ENCODE measurements at places on chromosomes 5 and 9.

DNA sequence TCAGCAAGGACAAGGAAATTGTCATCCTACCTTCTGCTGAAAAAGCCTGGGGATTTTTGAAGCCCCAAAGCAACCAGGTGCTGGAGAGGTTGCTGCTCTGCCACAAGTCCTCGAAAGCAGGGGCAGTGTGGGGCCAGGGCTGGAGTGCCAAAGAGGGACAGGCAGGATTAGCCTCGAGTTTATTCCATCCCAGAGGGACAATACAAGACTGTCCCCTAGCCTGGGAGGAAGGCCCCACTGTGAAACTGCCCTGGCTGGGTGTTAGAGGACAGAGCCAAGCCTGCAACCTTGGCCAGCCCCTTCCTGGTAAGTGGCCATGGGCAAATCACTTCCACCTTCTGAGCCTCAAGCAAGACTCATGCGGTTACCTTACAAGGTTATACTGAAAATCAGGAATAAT is 55.1 kb downstream of the WHRN start:
- no peak for DNase-seq

DNA sequence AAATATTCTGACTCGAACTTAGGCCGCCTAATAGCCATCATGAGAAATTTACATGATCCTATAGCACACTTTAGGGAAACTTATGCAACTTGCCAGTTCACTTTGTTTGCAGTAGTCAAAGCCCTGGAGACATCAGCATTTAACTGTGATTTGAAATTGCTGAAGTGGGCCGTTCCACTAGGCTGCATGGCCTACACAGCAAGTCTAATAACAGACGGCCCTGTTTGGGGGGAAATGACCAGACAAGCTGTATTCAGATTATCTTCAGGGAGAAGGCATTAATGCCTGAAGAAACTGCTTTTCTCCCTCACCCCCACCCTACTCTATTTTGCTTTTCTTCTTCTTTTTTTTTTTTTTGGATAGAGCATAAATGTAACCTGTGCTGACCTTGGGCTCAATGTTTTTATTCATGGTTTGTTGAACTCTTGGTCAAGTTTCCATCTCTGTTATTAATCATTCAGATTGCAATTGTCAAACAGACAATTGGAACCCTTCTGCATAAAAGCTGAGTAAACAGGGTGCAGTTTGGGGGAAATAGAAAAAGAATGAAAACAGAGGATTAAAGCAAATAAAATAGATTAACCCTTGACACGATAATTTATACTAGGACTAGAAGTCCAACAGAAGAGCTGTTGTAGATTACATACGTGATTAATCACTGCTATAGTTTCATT is 1928.2 kb upstream of the WWC1 start:
- no peak for DNase-seq

- peak; percentile 55 for DNase-seq
Measured at GRCh38 chr5:114055318-114056184, 306.3 kb upstream of the KCNN2 start.

DNA sequence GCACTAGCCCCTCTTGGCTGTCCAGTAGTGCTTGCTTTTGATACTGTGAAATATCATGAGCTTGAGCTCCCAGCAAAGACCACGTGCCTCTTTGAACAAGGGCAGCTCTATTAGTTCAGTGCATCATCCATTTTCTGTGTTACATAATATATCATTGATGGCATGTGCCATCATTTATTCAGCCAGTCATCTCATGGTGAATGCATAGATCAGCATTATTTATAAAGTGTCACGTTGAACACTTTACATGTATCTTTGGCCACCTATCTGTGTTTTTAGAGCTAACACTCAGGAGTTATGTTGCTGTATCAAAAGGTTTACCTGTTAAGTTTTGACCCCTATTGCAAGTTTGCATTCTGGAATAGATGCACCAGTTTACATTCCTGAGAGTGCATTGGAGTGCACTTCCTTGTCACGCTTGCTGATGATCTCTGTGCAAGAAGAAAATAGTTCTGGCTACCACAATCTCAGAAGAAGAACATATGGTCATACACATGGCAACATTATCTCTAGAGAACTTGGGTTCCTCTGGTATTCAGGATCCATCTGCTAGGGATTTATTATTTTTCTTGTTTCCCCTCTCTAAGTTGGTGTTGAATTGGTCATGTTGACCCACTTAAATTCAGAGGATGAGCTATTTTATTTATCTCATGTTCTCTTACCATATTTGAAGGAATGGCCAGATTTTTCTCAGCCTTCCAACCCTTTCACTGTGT is 120.9 kb downstream of the SH3GL2 start:
- no peak for DNase-seq

GRCh38 chr5:73948720-73949119 is 322.7 kb downstream of the ARHGEF28 start:
- DNase-seq = no peak

GRCh38 chr5:158058208-158059120 is 199.5 kb upstream of the CLINT1 start:
- DNase-seq = no peak

DNA sequence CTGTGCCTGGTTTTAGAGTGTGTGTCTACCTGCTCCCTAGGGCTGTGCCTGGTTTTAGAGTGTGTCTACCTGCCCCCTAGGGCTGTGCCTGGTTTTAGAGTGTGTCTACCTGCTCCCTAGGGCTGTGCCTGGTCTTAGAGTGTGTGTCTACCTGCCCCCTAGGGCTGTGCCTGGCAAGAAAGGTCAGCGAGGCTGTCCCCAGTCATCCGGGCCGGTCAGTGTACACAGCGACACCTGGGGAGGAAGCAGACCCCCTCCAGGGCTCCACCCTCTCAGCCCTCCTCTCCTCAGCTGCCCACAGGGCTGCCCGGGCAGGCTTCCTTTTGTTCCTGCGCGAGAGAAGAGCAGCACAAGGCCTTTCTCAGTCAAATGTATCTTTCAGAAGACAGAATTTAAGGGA is 4.1 kb downstream of the NRARP start:
- DNase-seq = no peak

- no peak for DNase-seq
Measured at GRCh38 chr5:111070272-111071134, 1.0 kb upstream of the TSLP start.

- no peak for DNase-seq
Measured at GRCh38 chr5:140383300-140383699, 18.3 kb upstream of the ANKHD1 start.

GRCh38 chr5:104942735-104943134 is 1380.1 kb upstream of the NUDT12 start:
- DNase-seq = no peak

- DNase-seq = no peak
Measured at GRCh38 chr5:26009742-26010141, 1028.6 kb downstream of the CDH9 start.

DNA sequence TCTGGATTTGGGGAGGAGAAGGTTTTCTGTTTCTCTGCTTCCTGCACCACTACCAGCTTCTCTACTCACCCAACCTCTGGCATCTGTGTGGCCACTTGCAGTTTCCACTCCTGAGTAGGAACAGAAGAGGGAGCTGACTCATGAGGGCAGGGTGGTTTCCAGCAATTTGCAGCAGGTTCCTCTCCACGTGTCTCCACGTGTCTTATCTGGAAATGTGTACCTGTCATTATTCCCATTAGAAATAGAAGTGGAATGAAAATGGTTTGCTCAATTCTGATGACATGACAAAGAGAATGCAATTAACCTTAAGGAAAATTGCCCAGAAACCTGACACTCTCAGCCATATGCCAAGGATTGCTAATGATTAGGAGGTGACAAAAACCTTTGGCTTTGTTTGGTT is 33.0 kb downstream of the EGFLAM start:
- DNase-seq = no peak

DNA sequence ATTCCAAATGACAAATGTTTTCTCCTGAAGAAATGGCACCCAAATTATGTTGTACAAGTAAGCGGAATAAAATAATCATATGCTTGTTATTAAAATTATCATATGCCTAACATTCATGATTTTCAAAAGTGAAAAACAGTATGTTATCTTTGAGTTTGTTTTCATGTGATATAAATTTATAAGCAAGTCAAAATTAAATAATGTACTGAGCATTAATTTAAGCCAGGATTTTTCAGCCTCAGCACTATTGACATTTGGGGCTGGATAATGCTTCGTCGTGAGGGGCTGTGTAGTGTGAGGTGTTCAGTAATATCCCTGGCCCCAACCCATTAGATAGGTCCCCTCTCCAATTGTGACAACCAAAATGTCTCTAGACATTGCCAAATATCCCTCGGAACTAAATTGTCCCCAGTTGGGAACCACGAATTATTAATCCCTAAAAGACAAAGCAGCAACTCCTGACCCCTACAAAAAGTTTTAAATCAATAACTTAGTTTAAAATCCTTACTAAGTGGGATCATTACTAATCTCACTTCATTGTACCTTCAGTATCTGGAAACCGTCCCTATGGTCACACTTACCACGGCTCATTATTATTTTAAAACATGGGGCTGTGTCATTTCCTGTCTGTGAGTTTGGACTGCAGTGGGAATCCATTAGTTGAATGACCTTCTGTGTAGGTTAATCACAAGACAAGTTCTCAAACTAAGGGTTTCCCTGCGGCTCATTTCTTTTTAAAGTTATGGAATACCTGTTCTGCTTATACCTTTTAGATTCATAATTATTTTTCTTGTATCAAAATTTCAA is 1.3 kb upstream of the NNT start:
- DNase-seq = peak; percentile 49

DNA sequence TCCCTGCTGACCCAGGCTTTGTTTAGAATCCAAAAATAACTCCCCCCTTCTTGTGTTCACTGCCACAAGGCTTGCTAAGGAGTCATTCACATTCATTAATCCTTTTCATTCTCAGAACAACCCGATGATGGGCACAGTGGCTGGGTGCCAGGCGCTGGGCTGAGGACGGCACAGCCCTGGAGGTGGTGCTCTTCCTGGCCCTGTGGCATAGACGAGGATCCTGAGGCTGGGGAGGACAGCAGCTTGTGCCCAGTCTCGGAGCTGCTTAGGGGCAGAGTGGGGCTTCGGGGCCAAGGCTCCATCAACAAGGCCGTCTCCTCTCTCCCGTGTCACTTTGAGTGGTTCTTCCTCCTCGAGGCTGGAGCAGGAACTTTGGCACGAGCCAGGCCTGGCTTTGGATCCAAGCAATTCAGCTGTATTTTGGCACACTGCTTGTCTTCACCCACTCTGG is 166.7 kb downstream of the TTLL11 start:
- DNase-seq = no peak

GRCh38 chr5:61683926-61684325 is 351.9 kb downstream of the ZSWIM6 start:
- no peak for DNase-seq

DNA sequence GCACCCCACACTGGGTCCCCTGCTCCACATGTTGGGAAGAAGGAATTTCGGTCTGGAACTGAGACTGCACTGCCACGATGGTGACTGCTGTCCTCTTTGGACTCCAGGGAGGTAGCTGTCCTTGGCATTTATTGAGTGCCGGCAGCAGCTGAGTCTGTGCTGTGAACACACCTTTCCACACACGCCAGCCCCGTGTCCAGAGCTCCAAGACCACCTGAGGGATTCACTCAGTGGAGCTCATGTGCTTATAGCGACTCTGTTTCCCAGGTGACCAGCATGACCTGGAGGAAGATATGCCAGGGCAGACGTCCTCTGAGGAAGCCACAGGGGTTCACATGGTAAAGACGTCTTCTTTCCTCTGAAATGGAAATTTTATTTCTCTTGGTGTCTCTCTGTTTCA is 33.2 kb upstream of the FLT4 start:
- no peak for DNase-seq

- no peak for DNase-seq
Measured at GRCh38 chr5:504326-505154, 19.7 kb downstream of the SLC9A3 start.

DNA sequence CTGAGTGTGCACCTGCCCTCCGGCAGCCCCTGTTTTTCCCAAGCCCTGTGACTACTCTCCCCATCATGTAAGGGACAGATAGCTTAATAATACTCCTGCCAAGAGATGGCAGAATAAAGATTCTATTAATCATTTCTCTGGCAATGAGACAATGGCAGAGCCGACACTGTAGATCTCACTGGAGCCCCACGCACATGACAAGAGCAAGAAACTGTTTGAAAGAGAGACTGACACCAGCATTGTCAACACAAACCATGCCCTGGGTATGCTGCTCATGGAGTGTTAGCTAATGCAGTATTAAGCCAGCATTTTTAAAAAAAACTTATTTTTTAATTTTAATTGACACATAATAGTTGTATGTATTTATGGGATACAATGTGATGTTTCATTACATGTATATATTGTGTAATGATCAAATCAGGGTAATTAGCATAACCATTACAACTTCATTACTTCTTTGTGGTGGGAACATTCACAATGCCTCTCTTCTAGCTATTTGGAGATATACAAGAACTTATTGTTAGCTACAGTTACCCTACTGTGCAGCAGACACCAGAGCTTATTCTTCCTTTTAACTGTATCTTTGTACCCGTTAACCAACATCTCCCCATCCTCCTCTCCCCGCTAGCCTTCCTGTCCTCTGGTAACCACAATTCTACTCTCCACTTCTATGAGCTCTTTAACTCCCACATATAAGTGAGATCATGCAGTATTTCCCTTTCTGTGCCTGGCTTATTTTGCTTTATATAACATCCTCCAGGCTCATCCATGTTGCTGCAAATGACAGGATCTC is 31.5 kb upstream of the SEMA4D start:
- no peak for DNase-seq

DNA sequence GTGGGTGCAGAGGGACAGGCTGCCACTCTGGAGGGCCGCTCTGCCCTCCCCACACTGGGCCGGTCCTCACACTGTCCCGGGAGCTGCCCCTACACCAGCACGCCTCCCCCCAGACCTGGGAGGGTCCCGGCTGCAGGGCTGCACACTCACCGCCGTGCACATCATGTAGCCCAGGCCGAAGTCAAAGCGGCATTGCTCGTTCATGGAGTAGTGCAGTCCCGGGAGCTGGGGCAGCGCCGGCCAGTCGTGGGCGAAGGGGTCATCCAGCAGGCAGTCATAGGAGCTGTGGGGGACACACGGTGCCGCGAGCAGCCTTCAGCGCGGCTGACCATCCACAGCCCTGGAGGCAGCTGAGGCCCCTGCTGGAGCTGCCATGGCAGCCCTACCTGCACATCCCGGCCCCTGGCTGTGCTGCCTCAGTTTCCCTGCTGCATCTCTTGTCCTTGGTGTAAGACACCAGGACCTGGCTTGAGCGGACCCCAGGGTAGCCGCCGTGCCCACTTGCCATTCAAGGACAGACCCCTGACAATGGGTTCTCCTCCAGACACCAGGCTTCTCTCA is 93.2 kb downstream of the ZNF354C start:
- no peak for DNase-seq

DNA sequence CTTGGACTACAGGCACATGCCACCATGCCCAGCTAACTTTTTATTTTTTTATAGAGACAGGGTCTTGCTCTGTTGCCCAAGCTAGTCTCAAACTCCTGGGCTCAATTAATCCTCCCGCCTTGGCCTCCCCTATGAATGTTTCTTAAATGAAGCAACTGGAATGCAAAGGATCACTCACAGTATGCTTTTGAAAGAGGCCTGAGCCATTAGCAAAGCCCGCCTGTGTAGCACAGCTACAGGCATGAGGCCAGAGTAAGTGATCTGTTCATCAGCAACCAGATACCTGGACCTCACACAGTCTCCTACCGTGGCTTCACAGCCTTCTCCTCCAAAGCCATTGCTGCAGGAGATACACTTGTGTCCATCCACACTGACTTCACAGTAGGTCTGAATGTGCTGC is 16.9 kb upstream of the RNF183 start:
- DNase-seq = no peak

- DNase-seq = no peak
Measured at GRCh38 chr5:175519006-175519405, 40.6 kb downstream of the SFXN1 start.

Measured in AG08396 (cell line).